ENCODE measurements at places on chromosomes 7 and 10.

DNA sequence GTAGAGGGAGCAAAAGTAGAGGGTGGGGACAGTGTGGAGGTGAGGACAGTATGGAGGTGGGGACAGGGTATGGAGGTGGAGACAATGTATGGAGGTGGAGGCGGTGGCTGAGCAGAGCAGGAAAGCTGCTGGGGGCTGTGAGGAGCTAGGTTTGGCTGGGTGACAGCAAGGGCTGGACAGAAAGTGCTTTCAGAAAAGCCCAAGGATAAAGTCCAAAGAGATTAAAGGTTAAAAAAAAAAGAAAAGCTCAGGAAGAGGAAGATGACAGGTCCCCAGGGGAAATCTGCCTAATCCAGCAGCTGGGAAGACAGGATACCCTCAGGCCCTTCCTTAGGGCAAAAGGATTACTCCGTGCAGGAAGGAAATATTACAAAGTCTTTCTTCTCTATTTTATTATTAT lies 32.1 kb upstream of the PFKFB3 start:
- no peak for DNase-seq

- no peak for DNase-seq
Observed at GRCh38 chr10:72735288-72735936, 43.5 kb downstream of the MCU start.

GRCh38 chr7:155268921-155269650 lies 28.6 kb upstream of the INSIG1 start:
- no peak for DNase-seq

- DNase-seq = no peak
Observed at GRCh38 chr10:133257489-133258065, 19.1 kb downstream of the ADAM8 start.

- DNase-seq = peak; percentile 43
Observed at GRCh38 chr7:95527033-95527775, 41.5 kb downstream of the ASB4 start.

- no peak for DNase-seq
Observed at GRCh38 chr10:71278691-71279588, 40.1 kb upstream of the SLC29A3 start.

- no peak for DNase-seq
Observed at GRCh38 chr7:108347616-108348015, 108.6 kb downstream of the NRCAM start.
